Muscle of back (tissue), 13 donors: ENCODE measurements at places on chromosomes 6 and 20.
A peak's percentile ranks its signal among the peaks of the same experiment; 100 is the strongest.

- DNase-seq = no peak
These were observed 85.5 kb upstream of the PMEPA1 start for GRCh38 chr20:57795342-57795697.

DNA sequence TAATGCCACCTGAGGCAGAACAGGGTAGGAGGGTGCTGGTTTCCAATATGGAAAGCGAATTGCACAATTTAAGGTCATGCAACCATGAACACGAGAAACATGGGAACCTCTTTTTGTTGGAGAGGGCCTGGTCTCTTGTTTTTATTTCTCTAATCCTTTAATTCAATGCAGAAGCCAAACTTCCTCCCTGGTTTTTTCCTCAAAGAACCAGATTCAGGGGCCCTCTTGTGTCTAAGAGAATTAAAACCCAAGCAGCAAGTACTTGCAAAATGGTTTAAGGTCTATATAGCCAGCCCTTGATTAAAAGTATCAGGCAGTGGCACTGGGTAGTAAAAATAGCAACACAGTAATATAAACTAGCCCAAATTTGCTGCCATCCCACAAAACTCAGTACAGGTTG lies 19.5 kb downstream of the GSTA4 start:
- no peak for DNase-seq

DNA sequence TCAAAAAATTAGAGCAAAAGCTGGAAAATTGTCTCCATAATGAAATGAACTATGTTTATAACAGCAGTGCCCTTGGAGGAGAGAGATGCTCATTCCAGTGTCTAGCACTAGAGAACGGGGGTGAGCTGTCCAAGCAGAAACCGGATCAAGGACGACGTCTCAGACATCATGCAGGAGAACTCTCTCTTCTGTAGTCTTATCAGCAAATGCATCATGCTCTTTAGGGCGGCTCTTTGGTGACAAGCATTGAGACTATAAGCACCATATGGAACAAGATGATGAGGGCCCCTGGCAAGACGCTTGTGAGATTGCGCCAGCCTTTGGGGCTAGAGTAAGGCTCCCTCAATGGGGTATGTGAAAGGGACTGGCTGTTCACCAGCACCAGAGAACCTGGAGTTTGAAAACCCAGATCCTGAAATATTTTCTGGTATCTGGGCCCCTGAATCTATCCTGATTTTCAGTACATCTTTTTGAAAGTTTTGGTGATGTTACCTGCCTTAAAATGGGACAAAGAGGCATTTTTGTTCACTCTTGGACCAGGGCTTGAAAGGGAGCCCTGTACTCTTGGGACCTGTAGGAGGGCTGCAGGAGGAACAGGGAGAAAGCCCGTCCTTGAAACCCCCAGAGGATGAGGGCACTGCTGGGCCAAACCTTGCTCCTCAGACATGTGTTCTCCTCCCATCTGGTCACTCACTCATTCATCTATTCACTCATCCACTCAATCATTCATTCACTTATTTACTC lies 127.6 kb downstream of the TTLL2 start:
- DNase-seq = no peak

DNA sequence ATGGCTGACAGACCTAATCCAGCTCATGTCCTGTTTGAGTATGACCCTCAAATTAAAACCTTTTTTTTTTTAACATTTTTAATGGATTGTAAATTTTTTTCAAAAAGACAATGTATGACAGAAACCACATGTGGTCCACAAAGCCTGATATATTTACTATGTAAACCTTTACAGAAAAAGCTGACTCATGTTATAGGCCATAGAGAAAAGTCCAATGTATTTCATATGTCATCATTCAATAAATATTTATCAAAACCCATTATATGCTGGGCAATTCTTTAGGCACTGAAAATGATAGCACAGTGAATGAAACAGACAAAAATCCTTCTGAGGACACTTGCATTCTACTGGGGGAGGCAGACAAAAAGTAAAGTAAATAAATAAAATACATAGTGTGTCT lies 826.2 kb upstream of the FLRT3 start:
- DNase-seq = no peak

DNA sequence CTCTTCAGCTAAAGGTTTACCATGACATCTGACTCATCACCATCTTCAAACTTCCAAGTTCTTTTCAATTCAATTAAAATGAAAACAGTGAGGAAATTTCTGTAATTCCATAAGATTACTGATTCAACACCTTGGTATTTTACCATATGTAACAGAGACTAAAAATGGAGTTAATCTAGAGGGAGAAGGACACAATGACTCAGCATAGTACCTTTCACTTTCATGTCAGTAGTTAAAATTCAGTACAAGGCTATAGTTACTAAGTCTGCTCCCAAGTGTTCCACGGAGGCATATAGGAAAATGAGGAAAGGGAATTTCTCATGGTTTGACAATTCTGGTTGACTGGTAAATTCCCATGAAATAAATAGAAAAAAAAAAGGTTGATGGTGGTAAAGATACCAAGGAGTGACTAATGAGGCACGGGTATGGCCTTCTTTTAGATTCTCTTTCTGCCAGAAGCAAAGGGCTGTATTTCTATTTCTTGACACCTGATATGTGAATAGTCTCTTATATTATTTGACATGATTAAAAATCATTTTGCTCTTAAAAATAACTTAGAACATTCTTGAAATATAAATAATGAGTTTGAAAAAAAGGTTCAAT lies 526.7 kb upstream of the ADGRB3 start:
- DNase-seq = no peak

- DNase-seq = no peak
These were observed 163.6 kb downstream of the BTBD9 start for GRCh38 chr6:38476141-38476540.

DNA sequence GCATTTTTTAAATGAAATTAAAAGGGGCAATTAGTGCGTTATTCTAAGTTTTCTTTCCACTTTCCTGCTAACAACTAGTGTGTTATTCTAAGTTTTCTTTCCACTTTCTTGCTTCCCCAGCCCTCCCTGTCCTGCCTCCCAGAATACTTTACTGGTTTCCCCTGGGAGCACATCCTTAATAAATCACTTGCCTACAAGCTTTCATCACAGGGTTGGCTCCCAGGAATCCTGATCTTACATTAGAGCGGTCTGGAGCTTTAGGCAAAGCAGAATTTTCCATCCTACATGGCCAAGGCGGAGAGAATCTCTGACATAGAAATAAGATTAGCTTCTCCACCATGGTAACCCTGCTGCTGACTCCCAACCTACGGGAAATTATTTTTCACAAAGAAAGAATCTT lies 150.4 kb downstream of the BFSP1 start:
- DNase-seq = peak; percentile 30

DNA sequence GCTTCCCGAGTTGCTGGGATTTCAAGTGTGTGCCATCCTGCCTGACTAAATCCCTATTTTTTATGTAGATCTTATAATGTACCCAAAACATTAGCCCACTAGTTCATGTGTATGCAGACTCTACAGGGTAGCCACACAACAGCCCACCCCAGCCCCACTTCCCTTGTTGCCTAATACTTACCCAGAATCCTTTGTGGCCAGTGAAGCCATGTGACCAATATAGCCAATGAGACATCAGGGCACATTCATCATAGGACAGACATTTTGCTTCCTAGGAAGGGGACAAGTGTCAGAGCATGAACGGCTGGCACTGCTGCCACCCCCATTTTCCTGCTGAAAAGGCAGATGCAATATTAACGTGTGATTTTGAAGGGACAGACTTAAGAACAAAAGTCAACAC lies 36.0 kb upstream of the TCP11 start:
- DNase-seq = no peak

DNA sequence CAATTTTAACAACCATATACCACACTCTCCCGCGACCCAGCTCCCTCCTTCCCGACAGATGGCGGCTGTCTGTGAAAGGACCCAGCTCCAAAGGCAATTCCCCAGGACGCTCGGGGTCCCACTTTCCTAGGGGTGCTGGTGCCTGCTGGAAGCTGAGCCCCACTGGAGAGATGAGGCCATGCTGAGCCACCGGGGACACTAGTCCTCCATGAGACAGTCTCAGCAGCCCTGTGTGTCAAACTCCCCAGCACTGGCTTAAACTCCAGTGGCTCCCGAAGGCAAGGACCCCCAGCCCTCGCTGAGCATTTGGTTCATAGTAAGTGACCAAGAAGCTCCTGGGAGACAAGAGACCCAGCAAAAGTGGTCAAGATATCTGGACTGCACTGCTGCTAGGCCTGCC lies 52.1 kb downstream of the SLC2A10 start:
- no peak for DNase-seq

GRCh38 chr20:15653396-15654207 lies 919.6 kb downstream of the KIF16B start:
- no peak for DNase-seq

DNA sequence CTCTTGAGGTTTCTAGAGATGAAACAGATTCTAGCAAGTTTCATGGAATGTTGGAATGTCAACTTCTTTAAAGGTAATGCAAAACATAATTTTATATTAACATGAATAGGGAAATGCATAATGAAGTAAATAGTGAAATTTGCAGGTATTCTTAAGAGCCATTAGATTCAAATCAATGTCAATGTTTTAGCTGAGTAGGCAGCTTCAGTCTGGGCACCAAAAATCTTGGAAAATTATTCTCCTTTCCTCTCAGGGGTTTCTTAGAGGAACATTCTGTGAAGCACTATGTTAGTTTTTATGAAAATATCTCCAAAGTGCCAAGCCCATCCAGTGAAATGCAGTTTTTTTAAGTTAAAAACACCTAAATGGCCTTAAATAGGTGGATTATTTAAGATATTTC lies 300.8 kb downstream of the PAX1 start:
- DNase-seq = no peak

- no peak for DNase-seq
These were observed 37.1 kb upstream of the GRM4 start for GRCh38 chr6:34182751-34183531.

GRCh38 chr6:10368861-10369260 lies 46.0 kb downstream of the TFAP2A start:
- no peak for DNase-seq

- no peak for DNase-seq
These were observed 3.1 kb upstream of the MRGBP start for GRCh38 chr20:62792940-62793756.

DNA sequence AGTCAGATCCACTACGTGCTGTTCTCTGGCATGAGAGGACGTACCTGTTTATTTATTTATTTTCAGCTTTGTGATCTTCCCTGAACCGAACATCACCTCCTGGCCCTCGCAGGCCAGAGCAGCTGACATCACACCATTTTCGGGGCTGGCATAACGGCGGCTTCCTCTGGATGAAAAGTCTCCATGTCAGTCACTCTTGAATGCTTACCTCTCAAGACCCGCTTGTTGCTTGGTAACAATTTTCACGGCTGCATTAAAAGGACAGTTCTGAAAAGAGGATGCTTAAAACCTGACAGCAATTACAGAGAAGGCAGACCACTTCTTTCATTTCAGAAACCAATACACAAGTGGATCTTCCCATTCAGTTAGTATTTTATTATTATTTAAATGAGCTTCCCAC lies 159.8 kb upstream of the CDH4 start:
- DNase-seq = no peak

DNA sequence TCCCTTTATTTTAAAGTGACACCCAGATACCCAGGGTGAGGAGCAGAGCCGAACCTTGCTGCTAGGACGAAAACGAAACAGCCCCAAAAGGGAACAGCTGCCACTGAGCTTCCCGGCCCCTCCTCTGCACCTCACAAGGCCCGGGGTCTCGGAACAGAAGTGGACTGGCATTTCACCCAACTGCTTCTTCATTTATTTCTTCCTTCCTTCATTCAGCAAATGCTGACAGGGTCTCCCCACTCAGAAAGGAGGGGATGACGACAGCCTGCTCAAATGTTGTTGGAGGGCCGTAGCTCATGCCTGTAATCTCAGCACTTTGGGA lies 220.3 kb downstream of the PREX1 start:
- DNase-seq = no peak

- peak; percentile 46 for DNase-seq
These were observed 2.8 kb downstream of the SIRPA start for GRCh38 chr20:1897965-1898464.

- DNase-seq = no peak
These were observed 84.8 kb upstream of the ZNF217 start for GRCh38 chr20:53678315-53678989.

DNA sequence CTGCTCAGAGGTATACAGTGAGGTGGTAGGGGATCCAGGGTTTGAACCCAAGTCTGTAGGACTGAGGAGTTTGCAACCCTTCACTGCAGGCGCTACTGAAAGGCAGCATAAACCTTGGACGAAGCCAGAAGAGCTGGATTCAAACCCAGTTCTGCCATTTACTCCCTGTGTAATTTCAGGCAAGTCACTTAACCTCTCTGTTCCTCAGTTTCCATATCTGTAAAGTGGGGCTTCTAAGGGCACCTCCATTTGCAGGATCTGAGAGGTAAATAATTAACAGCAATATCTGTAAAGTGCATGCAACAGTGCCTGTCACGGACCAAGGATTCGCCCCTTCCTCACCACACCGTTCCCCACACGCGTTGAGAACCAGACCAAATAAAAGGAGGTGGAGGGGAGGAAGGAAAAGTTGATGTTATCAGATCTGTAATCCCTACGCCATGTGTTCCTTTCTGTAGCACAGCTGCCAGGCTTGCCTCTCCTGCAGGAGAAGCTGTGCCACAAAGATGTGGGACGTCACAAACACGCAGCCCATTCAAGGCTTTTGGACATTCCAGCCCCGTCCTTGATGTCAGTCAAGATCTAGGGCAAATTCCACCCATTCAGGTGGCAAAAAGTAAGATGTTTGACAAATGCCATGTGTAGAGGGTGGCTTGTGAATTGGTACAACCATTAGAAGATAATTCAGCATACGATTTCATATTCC lies 9.8 kb downstream of the RIPOR3 start:
- DNase-seq = no peak

- peak; percentile 74 for DNase-seq
These were observed 29.0 kb downstream of the PTPRA start for GRCh38 chr20:2902291-2902690.

GRCh38 chr6:142478117-142478516 lies 176.3 kb downstream of the ADGRG6 start:
- DNase-seq = no peak

DNA sequence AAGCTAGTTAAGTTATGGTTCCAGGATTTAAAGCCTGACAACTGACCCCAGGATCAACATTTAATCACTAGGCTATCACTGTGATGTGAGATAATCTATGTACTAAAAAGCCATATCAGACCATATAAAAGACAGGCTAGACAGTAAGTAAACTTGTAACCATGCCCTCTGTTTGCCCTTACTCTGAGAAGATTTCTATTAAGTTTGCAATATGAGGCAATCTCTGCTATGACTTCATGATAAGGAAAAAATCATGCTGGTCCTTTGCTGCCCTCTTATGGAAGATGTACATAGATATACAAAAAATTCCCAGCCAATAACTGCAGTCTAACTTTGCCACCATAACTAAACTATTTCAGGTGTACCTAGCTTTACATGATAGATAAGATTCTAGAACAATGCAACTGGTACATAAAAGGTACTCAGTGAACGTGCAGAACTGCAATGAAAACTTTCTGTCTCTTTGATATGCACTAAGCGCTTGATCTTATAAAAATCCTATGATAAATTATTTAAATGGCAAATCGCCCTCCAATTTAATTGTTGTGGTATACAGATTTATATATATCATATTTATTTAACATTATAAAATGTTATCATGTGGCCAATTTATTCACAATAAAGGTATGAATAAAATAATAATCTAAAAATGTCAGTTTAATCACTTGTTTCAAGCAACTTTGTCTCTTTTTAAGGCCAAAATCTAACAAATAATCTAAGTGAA lies 70.5 kb downstream of the FAM217A start:
- peak; percentile 70 for DNase-seq
